ENCODE measurements at places on chromosomes 6 and 20.

GRCh38 chr6:6785163-6785521 is 196.6 kb downstream of the LY86 start:
- DNase-seq = no peak

GRCh38 chr6:41039060-41039998 is at the start of gene UNC5CL:
TSS of gene UNC5CL (minus strand) at chr6:41039221. CDS start at chr6:41035074, 4,147 bp downstream.
- no peak for DNase-seq

DNA sequence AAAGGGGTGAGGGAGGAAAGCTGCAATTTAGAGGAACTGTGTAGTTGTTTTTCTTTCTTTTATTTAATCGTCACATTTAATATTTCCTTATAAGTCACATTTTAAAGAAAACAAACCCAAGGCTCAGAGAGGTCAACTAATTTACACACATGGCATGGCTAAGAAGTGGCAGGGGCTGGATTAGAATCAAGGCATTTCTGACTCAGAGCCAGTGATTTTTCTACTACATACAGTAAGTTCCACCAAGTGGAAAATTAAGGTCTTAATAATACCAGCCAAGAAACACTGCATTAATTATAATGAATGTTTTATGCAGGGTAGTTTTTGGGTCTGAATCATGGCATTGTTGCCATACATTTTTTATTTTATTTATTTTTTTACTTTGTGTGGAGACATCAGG is 607.7 kb upstream of the CITED2 start:
- DNase-seq = no peak

DNA sequence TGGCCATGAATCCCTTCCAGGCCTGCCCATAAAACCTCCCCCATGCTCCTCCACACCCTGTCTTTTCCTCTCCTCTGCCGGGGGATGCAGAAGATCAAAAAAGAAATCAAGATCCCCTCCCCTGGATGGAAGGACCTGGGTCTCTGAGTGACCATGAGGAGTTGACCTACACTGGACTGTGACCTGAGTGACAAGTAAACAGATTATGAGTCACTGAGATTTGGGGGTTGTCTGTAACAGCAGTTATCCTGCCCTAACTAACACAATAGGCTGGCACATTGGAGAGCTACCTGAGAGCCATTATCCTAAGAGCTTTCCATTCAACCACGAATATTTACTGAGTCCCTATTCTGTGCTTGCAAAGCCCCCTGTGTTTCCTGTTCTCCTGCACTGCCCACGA is 28.4 kb upstream of the SIRPA start:
- DNase-seq = no peak

DNA sequence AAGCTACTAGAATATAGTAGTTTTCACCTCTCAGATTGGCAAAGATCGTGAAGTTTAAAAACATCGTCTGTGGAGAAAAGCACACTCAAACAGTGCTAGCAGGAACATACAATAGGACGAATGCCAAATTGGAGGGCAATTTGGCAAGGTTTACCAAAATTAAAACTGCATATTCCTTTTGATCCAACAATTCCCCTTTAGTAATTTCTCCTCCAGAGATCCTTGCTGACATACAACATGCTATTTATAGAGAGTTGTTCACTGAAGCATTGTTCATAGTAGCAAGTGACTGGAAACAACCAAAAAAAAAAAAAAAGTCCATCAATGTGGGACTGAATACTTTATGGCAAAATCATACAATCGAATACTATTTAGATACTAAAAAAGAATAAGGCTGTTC is 202.2 kb downstream of the ATXN1 start:
- no peak for DNase-seq

GRCh38 chr6:125749865-125750691 is 646 bp downstream of the HEY2 start:
- DNase-seq = no peak

GRCh38 chr6:123380257-123380656 is 256.5 kb downstream of the TRDN start:
- no peak for DNase-seq

GRCh38 chr20:53735536-53736050 is 142.0 kb upstream of the ZNF217 start:
- no peak for DNase-seq

GRCh38 chr6:148530394-148530953 is 187.8 kb downstream of the SASH1 start:
- no peak for DNase-seq
